SW480 (cell line): ENCODE measurements at places on chromosomes 2 and 18.

GRCh38 chr2:56801770-56802169, 618.0 kb downstream of the CCDC85A start:
- no peak for DNase-seq

- peak; percentile 62 for DNase-seq
Observed at GRCh38 chr18:8045160-8045883, 478.2 kb downstream of the PTPRM start.

DNA sequence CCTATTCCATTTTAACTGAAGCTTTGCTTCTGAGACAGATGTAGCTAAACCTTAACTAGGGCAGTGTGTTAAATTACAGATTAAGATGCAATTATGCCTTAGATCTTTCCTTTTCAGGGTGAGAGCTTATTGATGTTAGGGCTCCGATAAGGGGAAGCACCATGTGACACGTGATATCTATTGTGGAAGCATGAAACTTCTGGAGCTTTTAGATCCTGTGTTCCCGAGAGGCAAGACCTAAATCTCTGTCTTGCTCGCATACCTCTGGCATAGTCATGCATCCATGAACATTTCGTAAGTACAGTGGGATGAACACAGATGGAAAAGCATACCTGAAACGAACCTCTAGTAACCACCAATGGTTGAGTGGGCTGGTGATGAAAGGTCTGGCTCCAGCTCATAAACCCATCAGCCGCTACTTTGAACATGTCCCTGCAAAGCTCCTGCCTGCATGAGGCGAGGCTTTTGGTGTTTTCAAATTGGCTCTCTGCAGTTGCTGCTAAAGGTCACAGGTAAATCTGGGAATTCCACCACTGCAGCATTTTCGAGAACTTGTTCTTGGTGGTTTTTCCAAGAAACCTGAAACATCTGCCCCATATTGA, 3.7 kb upstream of the NRP2 start:
- peak; percentile 69 for DNase-seq

DNA sequence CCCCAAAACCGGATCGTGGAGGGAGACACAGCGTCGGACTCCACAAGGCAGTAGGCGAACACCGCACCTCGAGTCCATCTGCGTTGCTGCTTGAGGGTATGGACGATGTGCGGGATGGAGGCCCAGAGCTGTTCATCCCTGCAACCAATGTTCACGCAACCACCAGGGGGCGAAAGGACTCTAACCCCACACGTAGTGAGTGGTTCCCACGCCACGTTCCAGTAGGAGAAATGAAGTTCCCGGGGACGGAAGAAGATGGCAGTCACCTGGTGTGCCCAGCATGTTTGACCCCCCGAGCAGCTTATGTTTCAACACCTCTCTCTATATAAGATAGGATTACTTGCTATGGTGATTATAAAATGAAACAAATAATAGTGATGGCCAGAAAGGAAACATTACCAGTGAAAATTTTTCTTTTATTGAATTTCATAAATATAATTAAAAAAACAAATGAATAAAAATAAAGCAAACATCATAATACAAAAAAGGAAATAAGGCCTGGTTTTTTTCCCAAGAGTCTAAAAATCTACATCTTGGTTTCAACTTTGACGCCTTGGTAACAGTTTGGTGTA, 184.3 kb downstream of the SH3BP4 start:
- peak; percentile 72 for DNase-seq

DNA sequence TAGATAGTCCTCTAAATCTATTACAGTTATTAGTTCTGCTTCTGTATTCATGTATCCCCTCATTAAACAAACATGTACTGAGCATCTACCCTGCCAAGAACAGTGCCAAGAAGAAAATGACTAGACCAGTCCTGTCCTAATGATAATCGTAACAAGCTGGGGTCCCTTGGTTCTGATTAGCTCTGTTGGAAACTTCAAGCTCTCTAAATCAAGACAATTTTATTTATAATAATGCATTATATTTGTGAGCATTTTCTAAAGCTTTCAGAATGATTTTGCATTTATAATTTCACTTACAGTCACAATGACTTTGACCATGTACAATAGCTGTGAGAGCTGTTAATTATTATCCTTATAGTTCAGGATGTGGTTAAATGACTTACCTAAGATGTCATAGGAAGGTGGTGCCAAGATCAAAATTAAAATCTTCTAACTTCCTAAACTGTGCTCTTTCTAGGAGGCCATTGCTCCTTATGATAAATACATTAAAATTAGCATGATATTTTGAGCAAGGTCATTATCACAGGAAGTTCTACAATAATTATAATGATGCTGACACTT, 336.5 kb upstream of the SLC39A10 start:
- DNase-seq = no peak

GRCh38 chr18:33010149-33010548, 237.3 kb upstream of the KLHL14 start:
- DNase-seq = peak; percentile 29

DNA sequence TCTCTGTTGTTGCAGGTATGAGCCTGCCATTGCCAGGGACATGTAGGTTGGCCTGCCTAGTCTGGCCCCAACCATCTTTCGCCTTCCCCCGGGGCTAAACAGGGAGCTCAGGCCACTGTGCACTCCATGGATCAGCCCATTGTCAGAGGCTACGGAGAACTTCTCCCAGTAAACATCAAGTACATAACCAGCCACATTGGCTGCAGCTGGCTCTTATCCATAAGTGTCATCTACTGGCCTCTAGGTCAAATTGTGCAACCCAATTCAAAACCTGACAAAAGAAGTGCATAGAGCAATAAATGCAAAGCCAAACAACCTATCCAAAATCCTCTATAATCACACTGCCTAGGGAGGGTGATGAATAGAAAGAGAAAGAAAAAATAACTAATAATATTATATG, 418.1 kb upstream of the DCC start:
- no peak for DNase-seq

- no peak for DNase-seq
Observed at GRCh38 chr2:157233506-157233905, 24.0 kb upstream of the GALNT5 start.

DNA sequence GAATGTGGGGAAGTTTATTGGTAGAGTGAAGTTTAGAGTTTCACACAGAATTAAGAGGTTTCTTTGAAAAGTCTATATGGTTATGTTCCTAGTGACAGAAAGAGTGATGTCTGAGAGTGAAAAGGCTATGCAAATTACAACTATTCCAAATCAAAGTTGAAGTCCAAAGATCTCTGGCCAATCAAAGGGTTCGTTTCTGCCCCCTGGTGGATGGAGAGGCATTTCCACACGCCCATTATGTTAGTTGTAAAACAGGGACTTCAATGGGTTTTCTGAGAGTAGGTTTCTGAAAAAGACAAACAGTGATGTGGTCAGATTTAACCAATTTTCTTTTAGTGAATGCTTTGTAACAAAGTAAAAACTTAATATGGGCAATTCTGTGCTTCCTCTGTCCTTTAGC, 441.5 kb upstream of the POU3F3 start:
- peak; percentile 43 for DNase-seq

DNA sequence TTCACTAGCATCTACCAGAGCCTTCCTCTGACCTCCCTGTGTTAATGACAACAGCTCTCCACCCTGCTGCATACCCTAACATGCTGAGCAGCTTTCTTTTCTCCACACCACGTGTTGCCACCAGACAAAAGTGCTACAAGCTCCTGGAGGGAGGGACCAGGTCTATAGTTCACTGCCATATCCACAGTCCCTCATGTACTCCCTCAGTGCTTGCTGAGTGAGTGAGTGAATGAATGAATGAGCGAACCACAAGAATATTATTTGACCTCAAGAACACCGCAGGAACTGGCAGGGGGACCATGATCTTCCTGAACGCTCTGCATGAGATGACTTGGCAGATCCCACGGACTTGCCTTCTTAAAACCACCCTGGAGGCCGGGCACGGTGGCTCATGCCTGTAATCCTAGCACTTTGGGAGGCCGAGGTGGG, 47.4 kb upstream of the CAB39 start:
- no peak for DNase-seq
